Natural killer cell (primary cell): ENCODE measurements at places on chromosomes 5 and 9.

GRCh38 chr5:120703918-120704587, 240.0 kb downstream of the PRR16 start:
- DNase-seq = no peak

GRCh38 chr9:34279411-34279810, 49.7 kb downstream of the KIF24 start:
- no peak for DNase-seq

- peak; percentile 60 for DNase-seq
Observed at GRCh38 chr9:19127871-19128500, 694 bp upstream of the PLIN2 start.

- no peak for DNase-seq
Observed at GRCh38 chr9:110876929-110877328, 161.3 kb downstream of the LPAR1 start.

- no peak for DNase-seq
Observed at GRCh38 chr9:137230705-137231371, at the start of gene SLC34A3. Gene SLC34A3, plus strand, starts transcription at chr9:137230901. Its CDS starts 802 bp downstream, at chr9:137231703.
